ENCODE measurements at places on chromosomes 12 and 14. TPM values are rescaled to one million over a fixed set of nuclear protein-coding genes. Genes with fewer than 3 reads are reported as not detected.

The CEBPE gene
- total RNA-seq, result not detected

The POTEG gene
- total RNA-seq, result not detected

The KICS2 gene
- total RNA-seq, result 7.3 TPM

The PGF gene
- 2.3 TPM for total RNA-seq

The CCDC198 gene
- total RNA-seq, result not detected

The DDN gene
- total RNA-seq, result 0.39 TPM

The CBLN3 gene
- total RNA-seq, result 0.39 TPM

The NEK9 gene
- total RNA-seq, result 56.5 TPM

The LRIG3 gene
- total RNA-seq, result 11.6 TPM

The SLC6A13 gene
- not detected for total RNA-seq

The MMP19 gene
- total RNA-seq, result 1.7 TPM

The COCH gene
- 25.8 TPM for total RNA-seq

The PMEL gene
- 71.0 TPM for total RNA-seq

The KRT82 gene
- not detected for total RNA-seq

The KIF26A gene
- total RNA-seq, result 43.0 TPM

The USP44 gene
- 185 TPM for total RNA-seq

The LUM gene
- total RNA-seq, result not detected

The BMP4 gene
- 12.2 TPM for total RNA-seq

The NYNRIN gene
- total RNA-seq, result 18.1 TPM

The EML5 gene
- 0.81 TPM for total RNA-seq

The CARMIL3 gene
- total RNA-seq, result 5.8 TPM

The RGS6 gene
- 2.8 TPM for total RNA-seq

The NAV3 gene
- total RNA-seq, result 3.0 TPM

The ADAMTS20 gene
- 2.1 TPM for total RNA-seq

The KIF5A gene
- total RNA-seq, result 18.5 TPM

The IL22 gene
- total RNA-seq, result not detected

The NABP2 gene
- 48.7 TPM for total RNA-seq

The ANKRD9 gene
- total RNA-seq, result 29.8 TPM

The NANOG gene
- 211 TPM for total RNA-seq

The ACSS3 gene
- total RNA-seq, result 19.3 TPM

The MYO1H gene
- 0.11 TPM for total RNA-seq

The CDCA4 gene
- 58.5 TPM for total RNA-seq

The OR4E2 gene
- not detected for total RNA-seq

The LRTM2 gene
- total RNA-seq, result not detected

The HOXC11 gene
- total RNA-seq, result not detected

The BEGAIN gene
- total RNA-seq, result 2.7 TPM

The ARHGEF25 gene
- 24.4 TPM for total RNA-seq

The HOTAIR gene
- not detected for total RNA-seq

The UNC119B gene
- 53.5 TPM for total RNA-seq

The CHPT1 gene
- 17.1 TPM for total RNA-seq

The SLC38A1 gene
- 216 TPM for total RNA-seq

The RFX4 gene
- 0.57 TPM for total RNA-seq

The SDSL gene
- 0.46 TPM for total RNA-seq

The SERPINA12 gene
- not detected for total RNA-seq

The TNS2 gene
- 4.5 TPM for total RNA-seq

The SCN8A gene
- 15.2 TPM for total RNA-seq

The SPATA7 gene
- 5.3 TPM for total RNA-seq

The TMPRSS12 gene
- not detected for total RNA-seq

The TEX22 gene
- 0.83 TPM for total RNA-seq

The STX2 gene
- 19.4 TPM for total RNA-seq

The RFLNA gene
- 9.7 TPM for total RNA-seq
